ENCODE measurements at places on chromosomes 11 and 22.

- DNase-seq: no peak
- no peaks in the 10 kb centered on the region for H3K27me3 ChIP-seq
- H3K4me3 ChIP-seq: no peak overlapping the region
- no peaks in the 10 kb centered on the region for H3K36me3 ChIP-seq
- H3K27ac ChIP-seq: no peak overlapping the region
Observed at GRCh38 chr11:13249992-13250391, 27.6 kb upstream of the BMAL1 start.

- H3K27me3 ChIP-seq: no peaks in the 10 kb centered on the region
- H3K36me3 ChIP-seq: no peaks in the 10 kb centered on the region
- no peaks in the 10 kb centered on the region for H3K4me1 ChIP-seq
Observed at GRCh38 chr11:76270389-76270788, 64.1 kb upstream of the WNT11 start.

DNA sequence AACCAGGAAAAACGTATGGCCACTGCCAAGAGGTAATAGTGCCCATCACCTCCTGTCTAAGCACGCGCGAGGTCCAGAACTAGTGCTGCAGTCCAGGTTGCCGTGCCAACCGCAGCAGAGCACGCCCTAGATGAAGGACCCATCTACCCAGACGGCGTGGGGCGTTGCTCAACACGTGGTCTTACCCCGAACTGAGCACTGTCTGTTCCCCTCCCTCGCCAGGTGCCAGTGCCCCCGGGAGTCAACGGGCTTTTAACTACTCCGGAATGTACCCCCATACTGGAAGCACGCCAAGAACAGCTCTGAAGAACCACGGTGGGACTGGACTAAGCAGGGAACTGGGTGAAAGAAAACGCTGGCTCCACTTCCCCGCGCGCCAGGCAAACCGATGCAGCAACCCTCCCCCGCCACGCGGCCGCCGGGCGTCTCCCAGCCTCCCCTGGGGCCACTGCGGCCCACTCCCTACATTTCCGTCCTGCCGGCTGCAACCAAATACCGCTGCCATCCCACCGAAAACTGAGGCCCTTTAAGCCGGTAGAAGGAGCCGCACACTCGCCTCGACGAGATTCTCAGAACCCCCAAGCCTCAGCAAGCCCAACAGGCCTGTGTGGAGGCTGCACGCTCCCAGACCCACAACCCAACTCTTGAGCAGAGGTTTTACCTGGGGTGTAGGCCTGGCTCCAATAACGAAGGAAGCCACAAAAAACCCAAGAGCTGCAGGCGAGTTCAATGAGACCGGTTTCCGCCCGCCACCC, at the start of gene HSPA8:
HSPA8 (minus strand) TSS at position 734 of the 755 bp plus-strand sequence. CDS start 812 bp downstream, outside the sequence.
- peak; percentile 32 for DNase-seq
- peak within 1 kb of the TSS; percentile 88 for H3K27ac ChIP-seq
- H3K27me3 ChIP-seq: no peaks in the 10 kb centered on the region
- H3K4me1 ChIP-seq: no peaks in the 10 kb centered on the region
- H3K36me3 ChIP-seq: peaks cover 50% of the 10 kb centered on the region

- no peak overlapping the region for H3K4me3 ChIP-seq
- no peak overlapping the region for H3K27ac ChIP-seq
- no peak for DNase-seq
- H3K27me3 ChIP-seq: no peaks in the 10 kb centered on the region
Observed at GRCh38 chr11:20053572-20053971, 106.7 kb downstream of the DBX1 start.

- H3K4me3 ChIP-seq: no peak overlapping the region
- no peaks in the 10 kb centered on the region for H3K4me1 ChIP-seq
- no peaks in the 10 kb centered on the region for H3K36me3 ChIP-seq
- DNase-seq: peak; percentile 92
- H3K27ac ChIP-seq: no peak overlapping the region
Observed at GRCh38 chr11:114280696-114281095, 15.5 kb upstream of the NNMT start.

DNA sequence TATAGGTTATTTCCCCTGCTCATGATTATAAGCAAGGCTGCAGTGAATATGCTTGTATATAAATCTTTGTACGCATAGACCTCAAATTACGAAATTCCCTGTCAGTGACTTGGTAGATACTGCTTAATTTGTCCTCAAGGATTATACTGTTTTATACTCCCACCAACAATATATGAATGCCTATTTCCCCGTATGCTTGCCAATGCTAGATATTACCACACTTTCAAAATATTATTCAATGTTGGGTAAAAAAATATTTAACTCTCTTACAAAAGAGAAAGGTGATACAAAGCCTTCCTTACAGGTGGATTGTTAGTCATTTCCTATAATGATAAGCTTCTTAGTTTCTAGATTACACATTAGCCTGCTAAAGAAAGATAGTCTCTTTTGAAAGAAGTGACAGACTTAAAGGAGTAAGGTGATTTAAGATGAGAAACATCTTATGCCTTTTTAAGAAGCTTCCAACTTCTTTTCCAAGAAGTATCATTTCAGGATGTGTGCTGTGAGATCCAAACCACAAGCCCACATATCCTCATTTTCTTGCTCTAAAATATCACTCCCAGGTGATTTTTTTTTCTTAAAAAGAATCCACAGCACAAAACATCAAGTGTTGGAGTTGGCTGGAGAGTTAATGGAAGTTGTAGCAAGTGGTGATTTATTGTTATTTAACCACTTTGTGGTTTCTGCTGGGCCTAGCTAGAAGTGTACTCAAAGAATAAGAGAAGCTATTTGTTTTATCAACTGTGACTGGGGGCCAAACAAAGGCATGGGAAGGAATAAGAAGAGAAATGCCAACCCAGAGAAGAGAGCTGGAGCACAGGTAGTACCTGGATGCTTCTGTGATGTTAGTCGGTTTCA, 59.2 kb downstream of the BARX2 start:
- DNase-seq: no peak
- no peaks in the 10 kb centered on the region for H3K4me1 ChIP-seq
- no peaks in the 10 kb centered on the region for H3K27me3 ChIP-seq
